Stimulated activated CD4-positive, alpha-beta T cell treated with anti-CD3 and anti-CD28 coated beads, Interleukin-2, amount 100 ng/mL, for 4 hours (primary cell): ENCODE measurements at places on chromosomes 13 and 19.

DNA sequence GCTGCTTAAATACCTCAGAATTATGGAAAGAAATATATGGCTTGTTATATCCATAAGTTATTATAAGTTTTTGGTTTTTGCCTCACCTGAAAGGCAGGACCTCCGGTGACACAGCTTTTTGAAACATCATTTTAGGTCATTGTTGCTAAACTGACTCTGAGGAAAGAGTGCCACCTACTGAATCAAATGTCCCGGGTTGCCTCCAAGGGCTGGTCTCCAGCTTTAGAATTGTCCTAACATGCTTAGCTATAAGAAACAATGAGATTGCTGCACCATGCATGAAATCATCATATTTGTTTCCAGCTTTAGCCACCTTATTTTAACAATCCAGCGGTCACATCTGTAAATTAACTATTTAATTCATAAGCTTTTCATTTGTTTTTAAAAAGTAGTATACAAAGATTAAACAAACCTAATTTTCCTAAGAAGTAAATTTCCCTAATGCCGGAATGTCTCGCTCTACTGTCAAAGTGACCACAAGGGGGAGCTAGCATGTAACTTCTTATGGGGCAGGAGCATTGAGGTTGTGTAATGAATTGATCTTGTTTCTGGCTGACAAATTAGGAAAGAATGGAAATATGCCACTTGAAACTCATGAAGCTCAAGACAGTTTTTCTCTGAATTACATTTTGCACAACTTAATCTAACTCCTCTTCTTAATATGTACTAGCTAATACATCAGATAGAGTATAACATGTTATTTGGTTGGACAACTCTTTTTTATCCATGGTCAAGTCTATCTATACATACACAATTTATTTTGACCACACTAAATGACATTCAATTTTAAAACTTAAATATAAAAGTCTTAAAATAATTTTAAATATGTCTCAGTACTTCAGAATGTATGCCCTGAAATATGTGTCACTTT lies 6.7 kb upstream of the PCDH17 start:
- DNase-seq, result no peak

DNA sequence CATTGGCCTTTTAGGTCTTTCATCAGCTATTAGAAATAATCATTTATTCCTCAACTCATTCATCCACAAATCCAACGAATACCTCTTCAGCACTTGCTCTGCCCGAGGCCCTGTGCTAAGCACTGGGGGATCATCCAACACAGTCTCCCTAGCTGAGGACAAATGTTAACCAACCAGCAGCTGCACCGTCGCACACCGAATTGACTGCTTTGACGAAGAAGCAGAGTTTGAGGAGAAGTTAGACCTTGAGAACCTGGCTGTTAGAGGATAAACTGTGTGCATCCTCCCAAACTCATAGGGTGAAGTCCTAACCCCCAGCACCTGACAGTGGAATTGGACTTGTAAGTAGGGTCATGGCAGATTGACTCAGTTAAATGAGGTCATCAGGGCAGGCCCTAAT lies 170.9 kb downstream of the USP12 start:
- no peak for DNase-seq

DNA sequence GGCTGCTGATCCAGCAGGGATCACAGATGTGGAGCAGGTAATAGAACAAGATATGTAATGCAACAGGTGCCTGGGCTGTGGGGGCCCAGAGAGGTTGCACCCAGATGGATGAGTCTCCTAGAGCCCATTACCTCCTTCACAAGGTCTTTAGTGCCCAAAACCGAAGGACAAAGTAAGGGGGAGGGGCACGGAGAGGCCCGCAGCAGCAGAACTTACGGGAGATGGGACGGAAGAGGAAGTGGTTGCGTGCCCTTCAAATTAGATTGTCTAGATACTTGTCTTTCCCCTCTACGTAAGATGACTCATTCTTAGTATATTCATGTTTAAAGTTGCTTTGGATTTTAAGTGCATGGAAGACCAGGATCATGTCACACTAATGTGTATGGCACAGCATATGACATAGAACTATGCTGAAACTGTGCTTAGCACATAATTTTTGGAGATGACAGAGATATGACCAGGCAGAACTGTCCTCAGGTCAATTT lies 5.7 kb upstream of the MRPS31 start:
- peak; percentile 60 for DNase-seq

DNA sequence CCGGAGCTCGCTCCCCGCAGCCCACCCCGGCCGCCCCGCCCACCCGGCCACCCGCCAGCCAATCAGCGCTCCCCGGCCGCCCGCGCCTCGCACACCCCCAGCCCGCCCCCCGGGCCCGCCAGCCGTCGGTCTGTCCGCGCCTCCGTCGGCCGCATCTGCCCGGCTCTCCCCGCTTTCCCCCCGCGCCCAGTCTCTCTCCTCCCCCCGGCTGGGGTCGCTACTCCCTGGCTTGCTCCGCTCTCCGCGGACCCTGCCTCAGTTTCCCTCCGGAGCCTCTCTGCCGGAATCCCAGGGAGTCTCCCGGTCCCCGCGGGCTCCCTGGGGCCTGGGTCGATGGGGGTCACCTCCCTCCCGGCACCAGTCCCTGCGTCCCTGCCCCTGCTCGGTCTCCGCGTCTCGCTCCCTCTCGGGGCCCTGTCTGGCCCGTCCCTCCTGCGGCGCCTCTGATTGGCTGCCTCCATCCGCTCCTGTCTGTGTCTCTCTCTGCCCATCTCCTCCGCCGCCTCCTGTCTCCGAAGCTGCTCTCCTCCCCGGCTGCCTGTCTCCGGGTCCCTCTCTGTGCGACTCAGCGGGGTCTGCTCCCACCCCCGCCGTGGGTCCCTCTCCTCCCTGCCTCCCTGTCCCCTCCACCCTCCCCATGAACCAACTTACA lies 484 bp downstream of the IL11 start:
- no peak for DNase-seq

DNA sequence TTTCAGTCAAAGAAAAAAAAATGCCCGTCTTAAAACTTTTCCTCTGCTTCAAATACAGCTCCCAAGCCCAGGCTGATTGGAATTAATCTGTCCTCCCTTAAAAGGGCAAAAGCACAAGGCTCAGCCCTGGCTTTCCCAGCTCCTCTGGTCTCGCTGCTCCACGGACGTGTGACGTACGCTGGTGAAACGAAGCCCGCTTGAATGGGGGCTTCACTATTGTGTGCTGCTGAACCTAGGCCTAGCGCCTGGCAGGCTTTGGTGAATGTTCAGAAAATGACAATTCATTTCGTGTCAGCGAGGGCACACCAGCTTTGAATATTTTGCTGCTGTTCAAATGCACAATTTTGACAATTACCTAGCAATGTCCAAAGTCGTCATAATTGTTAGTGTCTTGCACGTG lies 615 bp upstream of the ZNF135 start:
- no peak for DNase-seq

DNA sequence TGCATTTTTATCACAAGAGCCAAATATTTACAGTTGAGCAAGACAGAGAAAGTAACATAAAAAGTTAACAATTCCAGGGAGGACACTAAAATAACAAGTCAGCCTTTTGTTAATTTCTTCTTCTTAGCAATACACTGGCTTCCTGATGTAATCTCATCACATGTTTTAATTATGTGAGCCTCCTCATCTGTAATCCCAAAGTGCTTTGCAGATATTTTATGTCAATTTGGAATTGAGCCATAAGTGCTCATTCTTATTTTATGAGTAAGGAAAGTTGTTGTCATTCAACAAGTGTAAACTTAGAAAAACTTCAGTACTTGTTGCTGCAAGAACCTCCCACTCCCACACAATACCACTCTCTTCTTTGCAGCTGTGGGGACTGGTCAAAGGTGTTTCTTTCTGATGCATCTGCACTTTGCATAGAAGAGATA lies 223.6 kb downstream of the GPC6 start:
- DNase-seq, result no peak

- no peak for DNase-seq
Measured at GRCh38 chr13:77511552-77511951, 24.0 kb upstream of the SCEL start.

GRCh38 chr13:107518292-107518691 lies 697.0 kb downstream of the LIG4 start:
- no peak for DNase-seq

DNA sequence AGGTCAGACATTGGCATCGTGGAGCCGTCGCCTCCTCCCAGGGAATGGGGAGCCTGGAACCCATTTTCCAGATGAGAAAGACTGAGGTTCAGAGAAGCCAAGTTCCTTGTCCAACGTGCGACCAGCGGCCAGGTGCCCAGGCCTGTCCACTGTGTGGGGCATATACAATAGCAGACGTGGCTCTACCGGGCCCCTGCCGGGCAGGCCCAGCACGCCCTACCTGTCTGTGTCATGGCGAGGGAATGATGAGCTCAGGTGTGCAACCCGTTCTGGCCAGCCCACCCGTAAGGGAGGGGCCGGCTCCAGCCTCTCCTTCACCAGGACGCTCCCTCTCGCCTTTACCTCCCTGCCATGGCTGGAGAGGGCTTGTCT lies 837 bp downstream of the GNA15 start:
- DNase-seq, result no peak

- no peak for DNase-seq
Measured at GRCh38 chr19:18261474-18261873, 12.8 kb downstream of the IQCN start.

DNA sequence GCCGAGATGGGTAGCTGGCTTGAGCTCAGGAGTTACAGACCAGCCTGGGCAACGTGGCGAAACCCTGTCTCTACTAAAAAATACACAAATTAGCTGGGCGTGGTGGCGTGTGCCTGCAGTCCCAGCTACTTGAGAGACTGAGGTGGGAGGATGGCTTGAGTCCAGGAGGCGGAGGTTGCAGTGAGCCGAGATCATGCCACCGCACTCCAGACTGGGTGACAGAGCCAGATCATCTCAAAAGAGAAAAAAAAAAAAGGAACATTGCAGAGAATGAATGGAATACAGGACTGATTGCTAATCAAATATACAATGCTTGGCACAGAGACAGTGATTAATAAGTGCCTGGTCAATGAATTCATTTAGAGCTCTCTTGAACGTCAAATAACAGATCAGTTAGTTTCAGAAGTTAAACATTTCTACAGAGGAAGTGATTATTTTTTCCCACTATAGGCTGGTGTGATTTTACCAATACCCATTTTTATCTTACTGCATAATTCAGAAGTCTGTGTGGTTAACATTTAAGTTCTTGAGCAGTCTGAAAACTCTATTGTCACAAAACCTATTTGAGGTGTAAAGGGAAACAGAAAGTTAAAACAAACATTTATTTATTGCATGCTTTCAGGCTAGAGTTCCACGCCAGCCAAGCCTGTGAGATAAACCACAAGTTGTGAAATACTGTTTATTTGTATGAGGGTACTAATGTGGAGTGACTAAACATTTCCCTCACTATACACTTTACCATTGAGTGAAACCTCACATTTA lies 7.7 kb upstream of the TBC1D4 start:
- no peak for DNase-seq

DNA sequence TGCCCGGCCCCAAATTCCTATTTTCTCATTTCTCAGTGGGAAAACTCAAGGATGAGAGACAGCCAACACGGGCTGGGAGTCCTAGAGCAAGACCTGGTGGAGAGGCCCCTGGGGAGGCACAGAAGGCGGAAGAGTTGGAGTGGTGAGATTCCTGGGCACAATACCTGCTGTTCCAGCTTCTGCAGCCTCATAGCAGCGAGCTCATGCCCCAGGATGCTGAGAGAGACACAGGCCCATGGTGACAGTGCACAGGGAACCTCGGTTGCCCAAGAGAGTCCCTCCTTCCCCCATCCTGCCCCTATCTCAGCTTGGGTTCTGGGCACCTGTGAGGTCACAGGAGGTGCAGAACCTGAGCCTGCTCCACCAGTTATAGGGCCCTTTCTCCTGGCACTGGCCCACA lies 1.4 kb downstream of the TULP2 start:
- DNase-seq, result no peak

GRCh38 chr13:80901111-80901510 lies 560.2 kb upstream of the SPRY2 start:
- no peak for DNase-seq

GRCh38 chr13:82947191-82947621 lies 935.1 kb downstream of the SLITRK1 start:
- DNase-seq, result no peak

DNA sequence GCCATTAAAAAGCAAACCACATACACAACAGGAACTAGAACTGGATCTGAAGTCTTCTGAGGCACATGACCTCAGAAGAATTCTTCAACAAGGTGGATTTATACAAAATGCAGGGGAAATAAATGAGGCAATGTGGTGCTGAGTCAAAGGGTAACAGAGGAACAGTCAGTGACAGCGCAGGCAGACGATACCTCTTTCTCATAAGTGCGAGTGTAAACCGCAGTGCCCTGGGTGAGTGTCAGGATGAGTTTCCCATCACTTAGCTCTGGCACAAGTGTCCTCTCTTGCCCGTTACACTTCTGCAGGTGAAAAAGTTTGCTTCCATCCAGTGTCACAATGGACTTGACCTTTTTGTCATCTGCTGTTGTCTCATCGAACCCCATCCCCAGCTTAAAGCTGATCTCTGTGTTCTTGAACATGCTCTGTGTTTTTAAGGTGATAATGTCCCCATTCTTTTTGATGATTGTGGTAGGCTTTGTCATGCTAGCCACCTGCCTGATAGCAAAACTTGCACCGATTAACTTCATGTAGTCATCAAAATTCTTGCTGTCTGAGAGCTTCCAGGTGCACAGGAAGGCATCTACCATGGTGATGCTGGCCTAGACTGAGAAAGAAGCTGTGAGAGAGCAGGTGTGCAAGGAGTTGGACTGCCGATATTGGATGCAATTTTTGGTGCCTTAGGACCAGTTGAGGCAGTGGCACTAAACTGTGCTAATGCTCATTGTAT lies 97.3 kb downstream of the AKAP11 start:
- DNase-seq, result no peak

GRCh38 chr13:30735025-30735871 lies at the start of gene ALOX5AP:
TSS of gene ALOX5AP (plus strand) at chr13:30735543. CDS start at chr13:30735606, 63 bp downstream.
- DNase-seq, result no peak

- no peak for DNase-seq
Measured at GRCh38 chr19:46388311-46389095, 24.9 kb downstream of the CCDC8 start.

DNA sequence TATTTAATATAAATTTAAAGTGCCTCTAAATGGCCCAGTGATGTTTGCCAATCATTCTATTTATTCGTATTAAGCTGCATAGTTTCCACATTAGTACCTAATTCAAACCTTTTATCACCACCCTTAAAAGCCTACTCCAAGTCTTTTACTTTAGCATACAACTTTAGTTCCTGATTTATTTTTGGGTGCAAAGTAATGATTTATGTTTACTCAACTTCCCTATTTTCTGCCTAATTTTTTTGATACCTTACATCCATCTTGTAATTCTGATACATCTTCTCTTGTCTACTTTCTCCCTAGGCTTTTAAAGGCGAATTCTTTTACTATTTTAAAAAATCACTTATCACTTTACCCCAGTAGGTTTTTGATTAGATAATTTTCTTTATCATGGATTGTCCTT lies 2651.1 kb upstream of the PCDH20 start:
- no peak for DNase-seq

DNA sequence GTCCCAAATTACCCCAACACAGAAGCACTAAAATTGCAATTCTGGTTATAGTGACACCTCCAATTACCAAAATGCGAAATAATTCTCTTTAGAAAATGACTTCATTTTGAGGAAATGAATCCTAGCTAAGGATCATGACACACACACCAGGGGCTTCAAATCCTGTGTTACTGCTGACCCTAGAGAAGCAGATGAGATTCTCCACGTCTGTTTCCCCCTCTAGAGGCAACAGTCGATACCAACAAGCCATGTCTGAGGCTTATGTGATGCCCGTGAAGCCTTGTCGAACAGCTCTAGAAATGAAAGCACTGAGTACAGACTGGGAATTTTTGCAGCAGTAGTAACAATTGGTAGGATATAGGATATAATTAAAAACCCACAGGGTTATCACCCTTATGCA lies 153.6 kb upstream of the TMTC4 start:
- no peak for DNase-seq
